ENCODE measurements at places on chromosomes 4 and X.

- ATAC-seq, result no peak
Observed at GRCh38 chr4:48295116-48295515, 25.5 kb upstream of the TEC start.

GRCh38 chr4:108024878-108025165 is 35.1 kb downstream of the HADH start:
- ATAC-seq, result no peak

GRCh38 chr4:77617203-77617602 is 11.6 kb downstream of the CXCL13 start:
- ATAC-seq, result peak; percentile 75

DNA sequence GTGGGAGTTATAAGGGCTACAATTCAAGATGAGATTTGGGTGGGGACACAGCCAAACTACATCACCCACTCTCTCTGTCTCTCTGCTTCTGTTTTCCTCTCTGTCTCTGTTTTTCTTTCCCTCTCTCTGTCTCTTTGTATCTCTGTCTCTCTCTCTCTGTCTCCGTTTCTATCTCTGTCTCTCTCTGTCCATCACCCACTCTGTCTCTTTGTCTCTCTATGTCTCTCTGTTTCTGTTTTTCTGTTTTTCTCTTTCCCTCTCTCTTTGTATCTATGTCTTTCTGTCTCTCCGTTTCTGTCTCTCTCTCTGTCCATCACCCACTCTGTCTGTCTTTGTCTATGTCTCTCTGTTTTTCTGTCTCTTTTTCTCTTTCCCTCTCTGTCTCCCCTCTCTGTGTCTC is 25.3 kb downstream of the IL3RA start:
- ATAC-seq, result no peak

DNA sequence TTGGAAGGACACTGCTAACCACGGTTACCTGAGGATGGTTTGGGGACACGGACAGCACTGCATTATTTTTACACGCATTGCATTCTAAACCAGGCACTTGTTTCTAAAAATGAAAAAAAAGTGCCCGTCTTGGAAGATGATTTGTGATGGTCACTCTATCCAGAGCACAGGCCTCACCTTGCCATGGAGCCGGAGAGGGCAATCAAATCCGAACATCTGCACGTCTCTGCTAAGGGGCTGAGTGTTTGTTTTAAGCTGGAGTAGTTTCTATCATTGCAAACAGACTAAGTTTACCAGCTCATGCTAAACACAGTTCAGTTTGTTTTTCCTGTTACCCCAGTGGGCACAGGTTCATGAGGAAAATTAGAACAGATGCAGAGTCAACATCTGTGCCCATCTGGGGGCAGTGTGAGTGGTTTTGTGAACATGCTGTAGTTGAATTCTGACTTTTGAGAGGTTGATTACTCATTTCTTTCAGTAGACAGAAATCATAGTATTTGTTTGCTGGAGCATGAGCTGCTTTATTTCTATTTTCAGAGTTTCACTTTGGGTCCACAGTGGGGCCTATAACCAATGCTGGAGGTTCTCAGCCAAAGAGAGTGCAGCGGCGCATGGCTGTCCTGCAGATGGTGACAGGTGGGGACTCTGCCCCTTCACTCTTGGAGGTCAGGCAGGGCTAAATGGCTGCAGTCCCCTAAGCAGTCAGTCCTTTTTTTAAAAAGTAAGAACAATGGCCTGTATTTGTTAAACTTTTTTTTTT is 65.4 kb upstream of the ENPP6 start:
- no peak for ATAC-seq

- ATAC-seq, result peak; percentile 93
Observed at GRCh38 chr4:173191623-173192041, 23.0 kb downstream of the GALNT7 start.

DNA sequence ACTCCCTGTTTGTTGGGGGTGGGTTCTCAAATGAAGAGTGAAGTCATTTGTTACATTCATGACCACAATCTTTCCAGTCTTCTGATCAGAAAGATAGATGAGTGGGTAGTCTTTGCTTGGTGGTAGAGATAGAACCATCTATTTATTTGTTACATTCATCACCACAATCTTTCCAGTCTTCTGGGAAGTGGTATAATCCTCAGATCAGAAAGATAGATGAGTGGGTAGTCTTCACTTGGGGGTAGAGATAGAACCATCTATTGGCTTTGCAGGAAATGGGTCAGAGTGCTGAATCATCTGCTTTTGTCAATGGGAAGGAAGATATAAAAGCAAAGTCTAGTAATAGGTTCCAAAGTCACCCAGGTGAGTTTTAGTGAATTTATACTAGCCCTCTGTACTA is 64.2 kb upstream of the EPGN start:
- ATAC-seq, result no peak

DNA sequence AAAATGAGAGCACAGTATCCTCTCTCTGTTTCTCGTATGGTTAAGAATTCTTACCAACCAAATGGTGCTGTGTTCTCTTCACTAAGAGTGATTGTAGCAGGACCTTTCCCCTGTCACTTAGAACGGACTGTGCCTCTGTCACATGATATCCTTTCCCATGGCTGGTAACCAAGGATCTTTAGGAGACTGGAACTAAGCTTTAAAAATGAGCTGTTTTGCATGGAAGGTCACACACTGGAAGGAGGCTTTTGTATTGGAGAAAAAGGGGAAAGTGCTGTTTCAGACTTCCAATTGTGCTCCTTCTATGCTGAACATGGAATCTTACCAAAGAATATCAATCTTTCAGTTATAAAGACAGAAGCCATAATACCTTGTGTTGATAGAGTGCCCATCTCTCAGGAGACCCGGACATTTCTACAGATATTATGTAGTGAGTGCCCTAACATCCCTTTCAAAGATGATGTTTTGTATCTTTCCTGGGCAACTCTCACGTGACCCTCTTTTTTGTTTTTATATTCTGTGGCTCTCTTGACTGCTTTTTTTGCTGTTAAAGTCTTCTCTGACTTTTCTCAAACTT is 148.6 kb downstream of the SLC4A4 start:
- no peak for ATAC-seq

GRCh38 chr4:123102897-123103471 is 180.6 kb upstream of the NUDT6 start:
- ATAC-seq, result peak; percentile 70

- ATAC-seq, result no peak
Observed at GRCh38 chr4:128658214-128658631, 151.3 kb upstream of the JADE1 start.

- ATAC-seq, result no peak
Observed at GRCh38 chrX:129497146-129497843, 26.0 kb downstream of the SMARCA1 start.

- ATAC-seq, result no peak
Observed at GRCh38 chrX:26581091-26581490, 365.1 kb downstream of the MAGEB5 start.

DNA sequence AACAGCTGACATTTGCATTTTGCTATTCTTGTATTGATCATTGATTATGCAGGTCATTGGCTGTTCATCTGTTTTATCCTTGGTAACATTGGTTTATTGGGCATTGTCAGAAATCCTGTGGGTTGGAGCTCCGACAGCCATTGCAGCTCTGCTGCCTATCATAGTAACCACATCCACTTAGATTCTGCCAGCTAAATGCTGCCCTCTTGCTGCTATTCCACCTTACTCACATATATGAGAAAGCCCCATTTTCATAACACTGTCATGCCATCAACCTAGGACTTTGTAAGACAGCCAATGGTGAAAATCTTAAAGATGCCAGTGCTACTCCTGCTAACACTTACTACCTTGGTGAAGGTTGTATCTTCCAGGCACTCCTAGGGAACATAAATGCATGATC is 187.3 kb upstream of the CXCL13 start:
- peak; percentile 63 for ATAC-seq

DNA sequence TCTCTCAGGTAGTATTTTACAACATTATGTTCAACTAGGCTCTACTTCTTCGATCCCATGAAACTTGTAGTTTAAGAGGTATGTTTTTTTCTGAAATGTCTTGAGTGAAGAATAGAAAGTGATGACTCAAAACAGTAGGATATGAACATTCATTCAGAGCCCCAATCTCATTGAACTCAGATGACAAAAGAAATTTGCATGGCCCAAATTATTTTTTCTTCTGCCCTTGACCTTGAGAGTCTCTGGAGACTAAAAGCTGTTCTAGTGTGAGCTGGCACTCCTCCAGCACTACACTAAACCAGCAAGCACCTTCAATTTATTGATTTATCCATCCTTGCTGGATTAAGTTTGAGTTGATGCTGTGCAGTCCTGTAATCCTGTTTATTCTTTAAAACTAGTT is 4.0 kb downstream of the DCLK2 start:
- no peak for ATAC-seq

DNA sequence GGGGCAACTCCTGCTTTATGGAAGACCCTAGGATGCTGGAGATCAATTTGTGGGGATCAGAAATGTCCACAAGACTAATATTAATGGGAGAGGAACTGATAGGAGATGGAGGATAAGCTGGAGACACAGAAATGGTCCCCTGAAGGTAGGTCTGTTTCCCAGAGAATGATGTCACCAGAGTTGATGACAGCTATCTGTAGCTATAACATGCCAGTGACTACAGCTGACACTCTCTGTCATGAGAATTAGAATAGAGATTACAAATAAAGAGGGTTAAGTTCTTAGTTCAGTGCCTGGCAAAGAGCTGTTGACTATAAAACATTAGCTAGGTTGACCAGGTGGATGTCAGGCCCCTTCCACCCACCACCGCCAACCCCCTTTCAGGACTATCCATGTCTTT is 9.3 kb downstream of the BST1 start:
- ATAC-seq, result no peak

DNA sequence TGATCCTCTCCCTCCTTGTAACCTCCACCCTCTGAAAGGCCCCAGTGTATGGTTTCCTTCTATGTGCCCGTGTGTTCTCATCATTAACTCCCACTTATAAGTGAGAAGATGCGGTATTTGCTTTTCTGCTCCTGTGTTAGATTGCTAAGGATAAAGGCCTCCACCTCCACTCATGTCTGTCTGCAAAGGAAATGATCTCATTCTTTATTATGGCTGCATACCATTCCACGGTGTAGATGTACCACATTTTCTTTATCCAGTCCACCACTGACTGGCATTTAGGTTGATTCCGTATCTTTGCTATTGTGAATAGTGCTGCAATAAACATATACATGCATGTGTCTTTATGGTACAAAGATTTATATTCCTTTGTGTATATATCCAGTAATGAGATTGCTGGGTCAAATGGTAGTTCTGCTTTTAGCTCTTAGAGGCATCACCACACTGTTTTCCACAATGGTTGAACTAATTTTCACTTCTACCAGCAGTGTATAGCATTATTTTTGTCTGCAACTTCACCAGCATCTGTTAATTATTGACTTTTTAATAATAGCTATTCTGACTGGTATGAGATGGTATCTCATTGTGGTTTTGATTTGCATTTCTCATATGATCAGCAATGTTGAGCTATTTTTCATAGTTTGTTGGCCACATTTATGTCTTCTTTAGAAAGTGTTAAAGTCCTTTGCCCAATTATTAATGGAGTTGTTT is 1030.9 kb downstream of the FSTL5 start:
- no peak for ATAC-seq

- ATAC-seq, result no peak
Observed at GRCh38 chrX:10971176-10971575, 140.0 kb upstream of the HCCS start.

GRCh38 chrX:35040871-35041270 is 98.3 kb downstream of the FAM47B start:
- no peak for ATAC-seq

- no peak for ATAC-seq
Observed at GRCh38 chr4:105305019-105305836, 158.6 kb downstream of the TET2 start.

- no peak for ATAC-seq
Observed at GRCh38 chrX:17596546-17597205, 140.6 kb upstream of the SCML1 start.

- no peak for ATAC-seq
Observed at GRCh38 chrX:120366794-120367193, 4.9 kb downstream of the ATP1B4 start.

DNA sequence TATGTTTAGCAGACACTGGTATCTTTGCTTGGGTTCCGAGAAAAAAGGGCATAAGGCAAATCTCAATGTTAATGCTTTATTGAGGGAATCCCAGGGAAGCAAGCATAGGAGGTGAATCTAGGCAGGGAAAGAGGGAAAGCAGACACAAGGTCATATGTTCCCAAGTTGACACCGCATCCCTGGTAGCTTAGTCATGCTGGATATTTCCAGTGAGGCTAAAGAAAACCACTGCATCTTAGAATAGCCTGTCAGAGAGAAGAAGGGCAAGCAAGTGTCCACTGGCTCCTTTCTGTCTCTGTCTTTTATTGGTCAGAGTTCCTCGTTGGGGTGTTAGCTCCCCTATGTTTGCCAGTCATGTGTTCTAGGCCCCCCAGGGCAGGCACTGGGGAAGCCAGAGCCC is 104.7 kb downstream of the NKX6-1 start:
- no peak for ATAC-seq

DNA sequence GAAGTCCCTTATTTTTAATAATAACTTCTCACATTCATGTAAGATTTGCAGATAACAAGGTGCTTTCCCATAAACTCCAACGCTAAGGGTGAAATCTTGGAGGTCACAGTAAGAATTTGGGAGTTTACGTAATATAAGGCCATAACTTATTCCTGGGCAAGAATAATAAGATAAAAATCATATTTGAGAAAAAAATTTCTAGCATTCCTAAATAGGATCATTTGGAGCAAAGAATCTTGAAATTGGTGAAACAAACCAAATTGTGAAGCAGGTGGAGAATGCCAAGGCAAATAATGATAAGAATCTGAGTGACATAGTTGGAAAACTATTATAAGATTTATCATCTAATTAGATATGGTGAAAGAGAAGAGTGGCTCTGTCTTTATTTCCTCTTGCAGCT is 50.4 kb upstream of the FGF16 start:
- ATAC-seq, result no peak

DNA sequence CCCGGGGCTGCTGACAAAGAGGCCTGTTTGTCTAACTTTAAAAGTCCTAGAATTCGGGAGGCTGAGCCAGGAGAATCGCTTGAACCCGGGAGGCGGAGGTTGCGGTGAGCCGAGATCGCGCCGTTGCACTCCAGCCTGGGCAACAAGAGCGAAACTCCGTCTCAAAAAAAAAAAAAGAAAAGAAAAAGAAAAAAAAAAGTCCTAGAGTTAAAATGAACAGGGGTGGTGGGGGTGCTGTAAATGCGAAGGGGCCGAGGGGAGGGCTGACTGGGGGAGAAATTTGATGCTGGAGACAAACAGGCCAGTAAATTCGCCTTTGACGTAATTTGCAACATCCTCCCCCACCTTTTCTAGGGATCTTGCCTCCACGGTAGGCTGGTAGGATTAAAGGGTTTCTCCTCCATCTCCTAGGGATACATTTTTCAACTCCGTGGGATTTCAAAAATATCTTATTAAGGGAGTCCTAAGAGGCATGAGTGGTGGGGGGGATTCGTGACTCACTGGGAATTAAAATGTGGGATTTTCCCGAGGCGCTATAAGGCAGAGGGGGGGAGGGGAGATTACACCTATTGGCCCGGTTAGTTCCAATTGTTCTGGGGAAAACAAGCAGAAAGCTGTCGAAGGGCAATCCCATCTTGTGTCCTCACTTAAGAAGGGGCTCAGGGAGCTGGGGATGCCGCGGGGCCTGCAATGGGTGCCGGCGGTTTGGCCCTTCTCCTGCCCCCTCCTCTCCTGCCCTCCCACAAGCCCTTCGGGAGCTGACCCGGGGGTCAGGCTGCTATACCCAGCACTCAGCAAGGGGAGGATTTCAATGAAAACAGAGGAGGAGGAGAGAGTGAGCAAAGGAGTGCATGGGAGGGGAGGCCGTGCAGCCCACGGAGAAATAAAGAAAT is 3.0 kb upstream of the BCOR start:
- no peak for ATAC-seq
